ENCODE measurements at places on chromosomes 4 and X.

DNA sequence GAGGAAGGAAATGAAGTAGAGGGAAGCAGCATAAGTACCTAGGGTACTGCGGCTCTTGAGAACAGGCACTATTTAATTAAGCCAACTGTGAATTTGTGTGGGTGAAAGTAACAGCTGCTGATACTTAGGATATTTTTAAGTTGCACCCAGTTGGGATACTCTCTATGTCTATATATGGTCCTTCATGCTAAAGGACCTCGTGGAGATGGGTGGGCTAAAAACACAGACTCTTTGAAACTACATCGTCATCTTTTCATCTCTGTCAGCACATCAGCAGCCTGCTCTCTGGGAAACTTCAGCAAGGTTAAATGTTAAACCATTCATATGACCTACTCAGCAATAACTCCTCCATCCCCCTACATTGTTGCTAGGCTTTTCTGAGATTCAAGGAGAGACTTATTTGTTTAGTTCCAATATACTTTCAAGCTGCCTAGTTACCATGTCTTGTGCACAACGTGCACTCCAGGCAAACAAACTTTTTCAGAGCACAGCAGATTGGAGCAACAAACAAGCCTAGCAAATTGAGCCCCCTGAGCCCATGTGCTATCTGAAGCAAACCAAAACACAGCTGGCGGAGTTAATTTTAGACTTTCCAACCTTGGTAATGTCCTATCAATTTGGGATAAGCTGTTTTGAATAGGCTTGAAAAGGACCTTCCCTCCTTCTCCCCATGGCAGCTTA lies 6.2 kb upstream of the MOB1B start:
- no peak for DNase-seq

DNA sequence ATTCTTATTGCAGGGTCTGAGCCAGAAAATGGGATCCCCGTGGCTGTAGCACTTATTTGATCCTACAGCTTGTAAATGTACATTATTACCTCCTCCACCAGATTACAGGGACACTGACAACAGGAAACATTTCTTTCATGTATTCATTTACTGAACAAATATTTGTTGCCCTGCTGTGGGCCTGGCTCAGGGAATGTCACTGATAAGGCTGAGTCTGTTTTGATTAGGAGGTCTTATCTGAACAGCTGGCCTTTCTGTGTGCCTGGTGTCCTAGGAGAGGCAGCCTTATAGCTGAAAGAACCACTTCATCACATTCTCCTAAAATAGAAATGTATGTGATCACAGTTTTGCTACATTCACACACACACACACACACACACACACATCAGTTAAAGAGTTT lies 45.5 kb upstream of the PROM1 start:
- DNase-seq = no peak

GRCh38 chrX:29858714-29859113 lies 356.6 kb upstream of the MAGEB2 start:
- no peak for DNase-seq

DNA sequence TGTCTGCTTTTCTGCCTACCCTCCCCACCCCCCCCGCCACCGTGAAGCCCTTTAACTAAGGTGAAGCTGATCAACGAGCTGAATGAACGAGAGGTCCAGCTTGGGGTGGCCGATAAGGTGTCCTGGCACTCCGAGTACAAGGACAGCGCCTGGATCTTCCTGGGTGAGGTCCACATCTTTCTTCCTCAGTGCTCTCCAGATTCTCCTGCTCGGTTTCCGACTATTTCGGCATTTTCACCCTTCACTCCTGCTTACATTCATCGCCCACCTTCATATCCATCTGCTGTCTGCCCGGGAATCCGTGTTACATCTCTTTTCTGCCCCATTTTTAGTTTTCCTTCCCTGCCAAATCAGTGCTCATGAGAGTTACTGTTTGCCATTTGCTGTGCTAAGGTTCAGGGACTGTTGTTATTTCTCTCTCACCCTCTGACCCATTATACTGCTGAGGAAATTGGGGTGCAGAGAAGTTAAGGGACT lies 459 bp downstream of the RBMX2 start:
- no peak for DNase-seq

DNA sequence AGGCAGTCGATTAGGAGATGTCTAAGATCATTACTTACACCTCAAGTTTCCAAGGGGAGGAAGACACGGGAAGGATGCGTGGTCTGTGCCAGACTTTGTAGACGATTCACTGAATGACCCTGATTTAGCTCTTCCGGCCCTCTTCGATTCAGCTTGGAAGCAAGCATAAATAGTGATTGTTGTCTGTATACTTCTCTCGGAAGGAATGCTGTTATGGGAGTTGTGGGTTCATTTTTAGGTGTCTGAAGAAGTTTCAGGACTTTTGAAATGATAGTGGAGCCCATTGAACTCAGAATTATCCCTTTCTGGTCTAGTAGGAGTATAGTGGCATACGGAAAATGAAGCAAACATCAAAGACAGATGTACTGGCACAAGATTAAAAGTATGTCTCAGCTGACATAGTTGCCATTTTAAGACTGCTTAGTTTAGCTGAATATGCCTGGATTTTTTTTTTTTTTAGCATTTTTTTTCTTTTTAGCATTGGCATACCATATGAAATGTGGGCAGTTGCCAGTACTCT lies 1.0 kb upstream of the ANKRD17 start:
- DNase-seq = no peak

GRCh38 chrX:13474164-13474516 lies 95.3 kb upstream of the EGFL6 start:
- DNase-seq = no peak

DNA sequence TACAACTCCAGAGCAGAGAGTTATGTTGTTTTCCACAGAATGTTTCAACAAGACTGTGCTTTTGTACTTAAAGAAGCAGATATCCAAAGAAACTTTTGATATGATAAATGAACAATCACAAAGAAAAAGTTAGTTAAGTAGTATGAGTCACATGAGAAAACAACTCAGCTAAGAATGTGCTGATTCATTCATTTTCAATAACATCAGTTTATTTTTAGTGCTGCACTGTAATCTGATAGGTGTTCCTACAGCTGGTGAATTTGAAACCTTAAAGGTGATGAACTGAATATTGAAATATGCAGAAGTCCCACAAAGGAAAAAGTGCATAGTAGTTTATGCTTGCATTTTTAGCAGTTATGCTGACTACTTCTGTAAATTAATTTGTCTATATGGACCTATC lies 180.3 kb upstream of the TENM3 start:
- DNase-seq = no peak

DNA sequence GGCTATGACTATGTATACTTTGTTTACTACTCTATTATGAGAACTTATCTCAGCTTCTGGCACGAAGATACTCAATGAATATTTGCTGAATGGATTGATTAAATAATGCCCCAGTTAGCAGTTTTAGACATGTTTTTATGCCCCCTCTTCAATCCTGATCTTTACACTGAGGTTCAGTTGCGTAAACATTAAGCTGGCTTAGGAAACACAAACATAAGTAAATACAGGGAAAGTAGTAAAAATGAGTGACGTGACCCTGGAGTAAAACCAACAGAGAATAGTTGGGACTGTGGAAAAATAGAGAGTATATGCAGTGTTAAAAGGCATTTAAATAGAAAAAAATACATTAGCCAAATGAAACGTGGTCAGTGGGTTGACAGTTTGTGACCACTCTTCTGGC lies 387.0 kb upstream of the ACTRT1 start:
- DNase-seq = no peak

DNA sequence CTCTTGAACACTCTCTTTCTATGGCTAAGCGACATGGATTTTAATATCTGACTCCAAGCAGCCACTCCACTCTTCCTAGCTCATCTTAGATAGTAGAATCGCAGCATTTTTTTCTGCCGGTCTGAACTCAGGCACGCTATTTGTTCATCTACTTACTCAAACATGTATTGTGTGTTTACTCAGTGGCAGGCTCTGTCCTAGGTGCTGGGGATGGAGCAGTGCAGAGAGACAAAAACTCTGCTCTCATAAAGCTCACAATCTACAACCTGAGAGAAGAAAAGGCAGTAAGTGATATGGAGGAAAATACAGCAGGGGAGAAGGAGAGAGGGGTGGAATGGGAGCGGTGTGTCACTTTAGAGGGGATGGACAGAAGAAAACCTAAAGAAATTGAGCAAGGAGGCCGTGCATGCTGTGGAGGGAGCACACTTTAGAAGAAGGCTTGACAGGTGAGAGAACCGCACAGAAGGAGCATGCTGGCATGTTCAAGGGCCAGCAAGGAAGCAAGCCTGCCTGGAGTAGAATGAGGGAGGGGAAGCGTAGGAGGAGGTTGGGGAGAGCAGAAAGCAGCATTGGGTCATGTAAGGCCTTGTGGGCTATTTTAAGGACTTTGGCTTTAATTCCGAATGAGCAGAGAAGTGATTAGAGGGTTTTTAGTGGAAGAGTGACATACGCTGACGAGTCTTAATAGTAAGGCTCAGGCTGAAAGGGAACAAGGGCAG lies 132.0 kb downstream of the ANK2 start:
- DNase-seq = no peak

GRCh38 chr4:185115827-185116232 lies 27.2 kb upstream of the SLC25A4 start:
- DNase-seq = no peak

DNA sequence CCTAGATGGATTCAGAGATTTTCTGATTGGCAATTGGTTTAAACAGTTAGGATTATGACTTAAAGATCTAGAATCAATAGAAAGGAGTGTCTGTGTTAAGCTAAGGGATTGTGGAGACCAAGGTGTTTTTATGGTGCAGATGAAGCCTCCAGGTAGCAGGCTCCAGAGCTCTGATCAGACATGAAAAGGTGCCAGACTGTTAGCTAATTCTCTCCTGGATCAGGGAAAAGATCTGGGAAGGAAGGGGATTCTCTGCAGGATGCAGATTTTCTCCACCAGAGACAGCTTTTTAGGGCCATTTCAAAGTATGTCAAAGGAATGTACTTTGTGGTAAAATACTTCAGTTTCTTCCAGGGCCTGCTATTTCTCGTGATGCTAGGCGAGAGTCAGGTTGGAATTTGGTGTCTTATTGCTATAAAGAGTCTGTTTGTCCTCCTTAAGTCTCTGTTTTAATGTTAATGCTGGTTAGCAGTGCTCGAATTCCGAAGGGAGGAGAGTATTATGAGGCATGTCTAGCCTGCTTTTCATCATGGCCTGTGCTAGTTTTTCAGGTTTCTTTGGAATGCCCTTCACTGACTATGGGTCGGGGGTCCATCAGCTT lies 12.0 kb upstream of the GPR78 start:
- no peak for DNase-seq

- no peak for DNase-seq
Measured at GRCh38 chrX:49838374-49838773, 9.3 kb downstream of the PAGE4 start.

DNA sequence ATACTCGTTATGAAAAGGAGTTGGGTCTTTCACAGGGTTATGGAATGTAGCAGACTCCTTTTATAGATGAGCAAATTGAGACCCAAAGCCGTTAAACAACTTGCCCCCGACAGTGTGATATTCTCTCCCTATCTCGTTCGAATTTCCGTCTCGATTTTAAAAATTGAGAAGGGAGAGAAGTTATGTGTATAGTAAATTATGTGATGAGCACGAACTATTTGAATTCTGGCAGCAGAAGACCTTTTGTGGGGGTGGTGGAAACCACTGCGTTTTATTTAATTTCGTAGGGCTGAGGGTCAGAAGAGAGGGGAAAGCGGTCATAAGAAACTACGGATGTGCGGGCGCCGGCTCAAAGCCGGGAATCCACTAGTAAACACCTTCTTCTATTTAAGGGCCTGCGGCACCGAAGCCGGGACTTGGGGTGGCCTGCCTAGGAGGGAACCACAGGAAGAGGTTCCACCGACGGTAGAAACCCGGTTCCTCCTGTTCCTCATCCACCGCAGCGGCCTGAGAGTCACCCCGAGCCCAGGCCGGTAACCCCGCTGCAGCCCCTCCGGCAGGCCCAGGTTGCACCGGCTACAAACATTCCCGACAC lies 1.5 kb upstream of the DDX3X start:
- no peak for DNase-seq

DNA sequence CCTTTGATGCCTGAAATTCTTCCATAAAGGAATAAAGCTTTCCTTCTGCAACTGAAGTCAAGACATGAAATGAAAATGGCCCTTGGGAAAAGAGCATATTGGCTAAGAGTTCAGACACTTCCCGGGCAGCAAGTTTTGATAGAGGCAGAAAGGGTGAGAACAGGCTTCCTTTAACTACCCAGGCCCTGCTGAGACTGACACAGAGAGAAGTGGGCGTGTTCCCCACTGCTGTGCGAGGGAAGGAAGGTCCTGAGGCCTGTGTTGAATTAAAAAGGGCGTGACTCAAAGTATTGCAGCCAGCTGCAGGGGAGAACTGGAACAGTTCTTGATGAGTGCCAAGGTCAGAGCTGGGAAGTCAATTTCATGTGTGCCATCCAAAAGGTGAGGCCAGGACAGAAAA lies 33.9 kb upstream of the ADGRG2 start:
- DNase-seq = no peak

DNA sequence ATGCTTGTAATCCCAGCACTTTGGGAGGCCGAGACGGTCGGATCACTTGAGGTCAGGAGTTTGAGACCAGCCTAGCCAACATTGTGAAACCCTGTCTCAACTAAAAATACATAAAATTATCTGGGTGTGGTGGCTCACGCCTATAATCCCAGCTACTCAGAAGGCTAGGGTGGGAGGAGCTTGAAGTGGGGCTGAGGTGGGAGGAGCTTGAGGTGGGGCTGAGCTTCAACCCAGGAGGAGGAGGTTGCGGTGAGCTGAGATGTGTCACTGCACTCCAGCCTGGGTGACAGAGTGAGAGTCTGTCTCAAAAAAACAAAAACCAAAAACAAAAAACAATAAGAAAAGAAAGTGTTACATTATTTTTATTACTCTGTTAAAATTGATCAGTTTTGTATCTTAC lies 1164.4 kb upstream of the IGFBP7 start:
- DNase-seq = no peak

DNA sequence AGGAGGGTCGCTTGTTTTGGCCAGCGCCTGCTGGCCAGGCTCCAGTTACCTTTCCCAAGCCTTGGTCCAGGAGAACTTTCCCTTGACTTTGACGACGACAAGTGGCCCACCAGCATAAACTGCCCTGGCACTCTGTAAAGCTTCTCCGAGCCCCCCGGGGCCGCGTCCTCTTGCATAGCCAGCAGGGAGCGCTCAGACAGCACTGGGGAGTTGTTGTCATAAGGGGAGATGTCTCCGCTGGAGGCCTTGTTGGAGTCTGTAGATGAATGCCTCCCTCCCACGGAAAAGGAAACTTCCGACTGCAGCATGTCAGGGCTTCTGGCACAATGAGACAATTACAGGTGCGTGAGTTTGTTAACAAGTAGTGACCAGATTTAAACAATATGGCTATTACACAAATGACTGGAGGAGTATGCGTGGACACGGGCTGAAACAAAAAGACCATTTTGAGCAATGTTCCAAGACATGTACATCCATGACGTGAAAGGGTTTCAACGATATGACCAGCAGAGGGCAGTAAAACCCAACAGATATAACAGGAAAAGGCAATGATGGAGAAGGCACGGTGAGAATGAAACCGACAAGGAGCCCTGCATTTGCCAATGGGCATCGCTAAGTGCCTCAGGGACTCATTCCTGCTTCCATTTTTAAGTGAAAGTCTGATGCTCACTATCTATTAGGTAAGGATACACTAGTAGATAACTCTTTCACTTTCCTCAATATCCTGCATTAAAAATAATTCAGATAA lies 33.0 kb downstream of the HCCS start:
- peak; percentile 3 for DNase-seq
